ENCODE measurements at places on chromosomes 13 and 19.
A peak's percentile ranks its signal among the peaks of the same experiment; 100 is the strongest.

- DNase-seq = no peak
Observed at GRCh38 chr13:106691861-106692260, 123.9 kb upstream of the ARGLU1 start.

DNA sequence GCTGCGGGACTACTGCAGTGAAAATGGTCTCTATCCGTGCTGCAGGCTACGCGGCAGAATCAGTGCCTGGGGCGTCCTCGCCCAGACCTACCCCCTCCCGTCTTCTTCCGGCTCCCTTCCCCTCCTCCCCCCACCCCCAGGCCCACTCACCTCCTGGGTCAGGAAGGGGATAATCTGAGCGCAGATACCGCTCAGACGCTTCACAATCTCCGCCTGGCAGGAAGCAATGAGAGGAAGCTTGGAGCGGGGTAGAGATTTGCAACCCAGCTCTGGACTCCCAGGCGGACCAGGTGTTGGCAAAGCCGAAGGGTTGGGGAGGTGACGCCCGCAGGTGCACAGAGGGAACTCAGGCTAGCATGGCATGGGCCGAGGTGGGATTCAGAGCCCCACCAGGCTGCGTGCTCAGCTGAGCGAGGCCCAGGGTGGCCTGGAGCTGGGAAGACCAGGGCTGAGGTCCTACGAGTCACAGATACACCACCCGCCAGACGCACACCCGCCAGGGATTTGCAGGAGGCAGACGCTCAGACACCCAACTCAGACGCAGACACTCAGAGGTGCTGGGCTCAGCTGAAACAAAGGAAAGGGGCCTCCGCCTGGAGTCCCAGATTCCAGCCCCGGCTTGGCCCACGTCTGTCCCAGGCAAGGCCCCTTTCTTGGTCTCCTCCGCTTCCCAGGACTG is 4.1 kb downstream of the TLE2 start:
- no peak for DNase-seq

- DNase-seq = peak; percentile 78
Observed at GRCh38 chr19:42433503-42434260, 6.5 kb upstream of the LIPE start.

DNA sequence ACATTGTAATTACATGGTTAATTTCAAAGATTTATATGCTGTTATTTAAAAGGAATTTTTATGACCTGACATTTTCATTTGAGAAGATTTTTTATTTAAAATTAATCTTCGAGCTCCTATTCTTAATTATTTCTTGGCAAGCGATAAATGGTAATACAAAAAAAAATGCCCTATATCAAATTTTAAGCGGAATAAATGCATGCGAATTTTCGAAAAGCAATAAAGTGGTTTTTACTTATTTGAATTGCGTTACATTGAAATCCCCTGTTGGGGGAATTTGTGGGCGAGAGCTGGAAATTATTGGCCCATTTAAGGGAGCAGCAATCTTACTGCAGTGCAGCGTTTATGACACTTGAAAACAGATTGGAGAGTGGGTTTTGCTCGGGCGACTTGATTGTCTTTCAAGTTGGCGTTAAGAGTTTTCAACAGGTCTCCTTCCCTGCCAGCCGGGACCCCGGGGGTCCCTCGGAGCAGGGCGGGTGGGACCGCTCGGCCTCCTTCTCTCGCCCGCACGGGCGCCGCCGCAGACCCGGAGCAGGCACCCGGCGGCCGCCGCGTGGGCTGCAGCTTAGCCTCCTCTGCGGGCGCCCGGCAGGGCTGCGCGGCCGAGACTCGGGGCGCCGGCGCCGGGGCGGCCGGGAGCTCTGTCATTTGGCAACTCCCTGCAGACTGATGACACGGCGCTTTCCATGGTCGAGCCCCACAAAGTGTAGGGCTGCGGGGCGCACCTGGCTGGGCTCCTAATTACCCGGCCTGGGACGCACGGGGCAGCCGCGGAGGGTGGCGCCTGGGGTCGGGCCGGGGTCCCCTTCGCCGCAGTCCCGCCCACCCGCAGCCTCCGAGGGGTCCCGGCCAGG is 255.1 kb upstream of the SOX21 start:
- DNase-seq = peak; percentile 57

- no peak for DNase-seq
Observed at GRCh38 chr19:48511321-48511731, 309 bp downstream of the LMTK3 start.

GRCh38 chr19:13844130-13844631 is 32.8 kb upstream of the NANOS3 start:
- DNase-seq = no peak

DNA sequence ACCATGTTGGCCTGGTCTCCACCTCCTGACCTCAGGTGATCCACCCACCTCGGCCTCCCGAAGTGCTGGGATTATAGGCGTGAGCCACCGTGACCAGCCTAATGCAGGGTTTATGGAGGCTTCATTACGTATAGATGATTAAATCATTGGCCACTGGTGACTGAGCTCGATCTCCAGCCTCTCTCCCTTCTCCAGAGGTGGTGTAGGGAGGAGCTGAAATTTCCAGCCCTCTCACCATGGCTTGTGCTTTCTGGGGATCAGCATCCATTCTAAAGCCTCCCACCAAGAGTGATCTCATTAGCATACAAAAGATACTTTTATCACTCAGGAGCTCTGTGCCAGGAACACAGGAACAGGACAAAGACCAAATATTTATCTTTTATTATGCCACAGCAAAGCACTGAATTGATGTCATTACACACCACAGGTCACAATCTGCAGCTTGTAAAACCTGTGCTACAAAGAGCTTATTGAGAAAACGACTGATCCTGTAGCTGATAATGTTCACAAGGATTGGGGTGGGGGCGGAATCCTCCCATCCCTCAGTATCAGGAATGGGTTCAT is 32.4 kb downstream of the RHPN2 start:
- DNase-seq = no peak

DNA sequence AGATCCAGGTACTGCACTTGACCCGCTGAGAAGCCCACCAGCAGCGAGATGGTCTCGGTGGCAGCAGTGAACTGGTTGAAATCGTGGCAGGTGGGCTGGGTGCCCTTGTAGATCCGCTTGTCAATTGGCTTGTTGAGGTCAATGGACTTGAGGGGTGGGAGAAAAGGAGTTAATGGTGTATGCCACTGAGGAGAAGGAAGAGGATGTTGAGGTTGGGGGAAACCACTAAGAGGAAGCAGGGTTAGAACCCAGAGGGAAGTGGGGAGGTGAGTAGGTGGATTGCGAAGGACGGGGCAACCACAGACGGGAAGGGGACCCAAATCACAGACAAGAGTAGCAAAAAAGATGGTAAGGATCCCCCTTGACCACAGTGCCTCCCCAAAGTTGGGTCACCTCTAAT is 1.7 kb downstream of the DMWD start:
- DNase-seq = no peak

GRCh38 chr19:44611812-44612295 is 1.5 kb upstream of the IGSF23 start:
- DNase-seq = no peak

- DNase-seq = no peak
Observed at GRCh38 chr19:49390929-49391359, 2.9 kb downstream of the KASH5 start.

DNA sequence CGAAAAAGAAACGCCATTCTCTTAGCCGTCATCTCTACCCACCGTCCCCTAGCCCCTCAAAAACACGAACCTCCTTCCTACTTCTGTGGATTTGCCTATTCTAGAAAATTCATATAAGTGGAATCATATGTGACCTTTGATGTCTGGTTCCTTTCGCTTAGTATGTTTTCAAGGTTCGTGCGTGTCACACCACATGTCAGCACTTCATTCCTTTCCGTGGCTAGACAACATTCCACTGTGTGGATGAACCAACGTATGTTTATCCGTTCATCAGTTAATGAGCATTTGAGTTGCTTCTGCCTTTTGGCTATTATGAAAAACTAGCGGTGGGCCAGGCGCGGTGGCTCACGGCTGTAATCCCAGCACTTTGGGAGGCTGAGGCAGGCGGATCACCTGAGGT is 14.0 kb upstream of the PPP1R12C start:
- DNase-seq = no peak

GRCh38 chr13:25649001-25649633 is 277.3 kb downstream of the ATP8A2 start:
- DNase-seq = no peak

- no peak for DNase-seq
Observed at GRCh38 chr19:18202778-18203407, 949 bp downstream of the RAB3A start.

GRCh38 chr19:45455707-45456499 is 11.9 kb upstream of the FOSB start:
- DNase-seq = no peak

- DNase-seq = no peak
Observed at GRCh38 chr13:21691500-21691899, 20.6 kb downstream of the FGF9 start.

DNA sequence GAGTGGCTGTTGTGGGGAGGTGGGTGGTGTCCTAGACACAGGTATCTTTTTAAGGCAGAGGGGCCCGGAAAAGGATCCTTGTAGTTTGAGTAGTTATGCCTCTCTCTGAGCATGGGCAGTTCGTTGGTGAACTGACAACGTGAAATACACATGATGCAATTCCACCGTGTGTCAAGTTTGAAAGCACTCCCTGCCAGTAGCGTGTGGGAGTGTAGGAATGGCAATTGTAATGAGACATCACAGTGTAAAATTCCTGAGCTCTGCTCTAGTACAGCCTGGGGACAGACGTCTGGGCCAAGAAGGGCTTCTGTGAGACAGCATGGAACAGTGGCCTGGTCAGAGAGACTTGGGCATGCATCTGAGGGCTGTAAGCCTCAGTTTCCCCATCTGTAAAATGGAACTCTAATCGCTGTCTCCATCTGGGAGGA is 10.4 kb upstream of the ASF1B start:
- DNase-seq = no peak

DNA sequence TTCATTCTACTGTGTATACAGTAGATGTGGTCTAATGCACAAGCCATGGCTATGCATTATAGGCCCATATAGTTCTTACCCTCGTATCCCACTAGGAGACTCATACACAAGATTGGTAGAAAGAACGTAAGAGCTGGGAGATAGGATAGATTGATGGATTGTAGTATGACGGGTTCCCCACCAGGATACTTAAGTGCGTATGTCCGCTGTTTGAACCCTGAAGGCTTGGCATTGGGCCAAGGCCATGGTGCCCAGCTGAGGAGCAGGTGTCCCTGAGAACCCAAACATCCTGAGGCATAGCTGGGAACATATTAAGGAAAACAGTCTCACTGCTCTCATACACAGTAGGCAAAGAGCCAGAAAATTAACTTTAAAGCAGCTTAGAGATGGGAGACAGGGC is 617.5 kb upstream of the KLF12 start:
- no peak for DNase-seq

DNA sequence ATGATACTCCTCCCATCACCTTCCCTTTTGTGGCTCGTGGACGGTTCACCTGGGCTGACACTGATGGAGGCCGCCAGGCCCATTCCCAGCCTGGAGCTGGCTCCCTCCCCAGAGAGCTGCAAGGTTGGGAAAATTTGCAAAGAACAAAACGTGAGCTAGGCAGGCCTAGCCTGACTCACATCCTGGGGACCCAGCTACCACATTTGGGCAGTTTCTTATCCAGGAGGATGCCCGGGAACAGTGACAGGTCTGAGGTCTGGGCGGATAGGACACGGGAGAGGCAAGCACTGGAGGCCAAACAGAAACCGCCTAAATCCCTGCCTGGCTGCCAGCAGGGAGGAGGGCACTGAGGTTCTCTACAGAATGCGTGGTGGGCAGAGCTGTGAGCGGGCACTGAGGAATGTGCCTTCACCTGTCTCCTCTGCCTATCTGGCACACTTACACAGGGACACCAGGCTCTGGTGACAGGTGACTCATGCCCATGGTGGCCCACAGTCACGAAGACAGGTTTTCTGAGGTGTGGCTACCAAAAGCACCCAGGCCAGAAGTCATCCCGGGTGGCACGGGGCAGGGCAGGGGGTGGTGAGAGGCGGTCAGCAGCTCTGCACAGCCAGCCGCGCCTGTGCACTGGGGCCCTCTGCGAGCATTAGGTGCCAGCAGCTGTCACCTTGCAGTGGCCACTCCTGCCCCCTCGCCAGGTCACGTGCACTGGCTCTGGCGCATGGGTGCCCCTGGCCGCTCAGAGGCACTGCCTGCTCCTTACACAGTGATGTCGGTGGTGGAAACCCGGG is 23.2 kb downstream of the SH3GL1 start:
- no peak for DNase-seq

- DNase-seq = peak; percentile 98
Observed at GRCh38 chr19:45770192-45771101, 1.4 kb upstream of the SIX5 start.

DNA sequence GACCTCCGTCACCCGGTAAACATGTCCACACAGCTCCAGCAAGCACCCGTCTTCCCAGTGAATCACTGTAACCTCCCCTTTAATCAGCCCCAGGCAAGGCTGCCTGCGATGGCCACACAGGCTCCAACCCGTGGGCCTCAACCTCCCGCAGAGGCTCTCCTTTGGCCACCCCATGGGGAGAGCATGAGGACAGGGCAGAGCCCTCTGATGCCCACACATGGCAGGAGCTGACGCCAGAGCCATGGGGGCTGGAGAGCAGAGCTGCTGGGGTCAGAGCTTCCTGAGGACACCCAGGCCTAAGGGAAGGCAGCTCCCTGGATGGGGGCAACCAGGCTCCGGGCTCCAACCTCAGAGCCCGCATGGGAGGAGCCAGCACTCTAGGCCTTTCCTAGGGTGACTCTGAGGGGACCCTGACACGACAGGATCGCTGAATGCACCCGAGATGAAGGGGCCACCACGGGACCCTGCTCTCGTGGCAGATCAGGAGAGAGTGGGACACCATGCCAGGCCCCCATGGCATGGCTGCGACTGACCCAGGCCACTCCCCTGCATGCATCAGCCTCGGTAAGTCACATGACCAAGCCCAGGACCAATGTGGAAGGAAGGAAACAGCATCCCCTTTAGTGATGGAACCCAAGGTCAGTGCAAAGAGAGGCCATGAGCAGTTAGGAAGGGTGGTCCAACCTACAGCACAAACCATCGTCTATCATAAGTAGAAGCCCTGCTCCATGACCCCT is 9.0 kb upstream of the CEACAM5 start:
- DNase-seq = no peak

GRCh38 chr13:42946927-42947326 is 45.1 kb downstream of the EPSTI1 start:
- no peak for DNase-seq

DNA sequence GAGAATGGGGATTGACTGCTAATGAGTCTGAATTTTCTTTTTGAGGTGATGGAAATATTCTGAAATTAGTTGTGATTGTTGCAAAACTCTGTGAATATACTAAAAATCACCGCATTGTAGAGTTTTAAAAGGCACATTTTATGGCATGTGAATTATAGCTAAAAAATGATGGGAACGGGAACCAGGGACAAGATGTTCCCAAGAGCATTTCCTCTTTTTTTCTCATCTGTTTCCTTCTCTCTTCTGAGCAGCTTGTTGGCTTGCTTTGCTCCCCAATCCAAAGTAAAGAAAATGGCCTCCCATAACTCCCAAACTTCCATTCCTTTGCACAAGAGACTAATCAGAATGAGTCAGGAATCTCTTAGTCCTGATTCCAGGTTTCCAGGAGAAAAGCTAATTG is 459.2 kb downstream of the TSHZ3 start:
- no peak for DNase-seq

DNA sequence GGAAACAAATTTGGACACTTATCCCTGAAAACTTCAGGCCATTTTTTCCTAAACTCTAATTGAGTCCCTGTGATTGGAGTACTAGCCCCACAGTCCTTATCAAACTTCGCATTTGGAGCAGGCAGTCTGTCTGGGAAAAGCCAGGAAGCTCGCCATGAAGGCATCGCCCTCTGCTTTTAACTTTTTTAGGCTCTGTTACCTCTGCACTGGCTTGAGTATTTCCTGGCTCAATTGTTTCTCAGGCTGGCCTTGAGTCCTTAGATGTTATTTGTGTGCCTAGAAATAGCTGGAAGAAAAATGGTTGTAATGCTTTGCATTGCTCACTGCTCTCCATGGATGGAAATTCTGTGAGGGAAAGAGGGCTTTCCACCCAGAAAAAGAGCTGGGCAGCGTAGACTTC is 24.2 kb downstream of the ACTN4 start:
- DNase-seq = no peak
